ENCODE measurements at places on chromosomes 3 and 15.

DNA sequence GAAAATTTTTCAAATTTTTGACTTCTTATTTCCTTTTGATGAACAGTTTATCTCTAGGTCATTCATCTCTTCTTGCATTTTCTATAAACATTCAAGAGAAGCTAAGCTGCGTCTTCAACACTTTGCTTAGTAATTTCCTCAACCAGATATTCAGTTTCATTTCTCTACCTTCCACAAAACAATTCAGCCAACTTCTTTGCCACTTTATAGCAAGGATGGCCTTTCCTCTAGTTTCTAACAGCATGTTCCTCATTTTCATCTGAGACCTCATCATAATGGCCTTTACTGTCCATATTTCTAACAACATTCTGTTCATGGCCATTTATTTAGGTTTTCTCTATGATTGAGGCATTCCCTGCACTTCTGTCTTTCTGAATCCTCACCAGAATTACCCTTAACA lies 90.0 kb downstream of the ARIH1 start:
- no peak for DNase-seq

DNA sequence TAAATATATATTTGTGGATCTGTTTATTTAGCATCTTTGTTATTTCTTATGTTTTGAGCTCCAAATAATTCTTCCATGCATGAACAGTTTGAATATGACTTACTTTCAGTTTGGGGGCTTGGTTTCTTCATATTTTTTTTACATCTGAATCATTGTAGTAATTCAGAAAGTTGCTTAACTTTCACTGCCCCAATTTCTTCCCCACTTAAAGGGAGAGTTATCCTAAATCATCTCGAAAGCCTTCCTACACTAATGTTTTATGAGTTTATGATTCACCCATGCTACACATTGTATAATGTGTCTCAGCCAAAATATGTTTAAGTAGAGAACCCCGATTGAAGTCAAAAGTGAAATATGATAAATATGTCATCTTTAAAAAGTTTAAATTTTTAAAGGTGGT lies 47.8 kb downstream of the SPRED1 start:
- DNase-seq = no peak

- no peak for DNase-seq
These were observed 9.7 kb upstream of the MEIS2 start for GRCh38 chr15:37109872-37110572.

- no peak for DNase-seq
These were observed 18.8 kb downstream of the TM2D3 start for GRCh38 chr15:101633356-101633755.

GRCh38 chr3:12165909-12166308 lies 7.2 kb upstream of the TIMP4 start:
- DNase-seq = no peak

- DNase-seq = no peak
These were observed 17.3 kb downstream of the PXK start for GRCh38 chr3:58349792-58350626.

DNA sequence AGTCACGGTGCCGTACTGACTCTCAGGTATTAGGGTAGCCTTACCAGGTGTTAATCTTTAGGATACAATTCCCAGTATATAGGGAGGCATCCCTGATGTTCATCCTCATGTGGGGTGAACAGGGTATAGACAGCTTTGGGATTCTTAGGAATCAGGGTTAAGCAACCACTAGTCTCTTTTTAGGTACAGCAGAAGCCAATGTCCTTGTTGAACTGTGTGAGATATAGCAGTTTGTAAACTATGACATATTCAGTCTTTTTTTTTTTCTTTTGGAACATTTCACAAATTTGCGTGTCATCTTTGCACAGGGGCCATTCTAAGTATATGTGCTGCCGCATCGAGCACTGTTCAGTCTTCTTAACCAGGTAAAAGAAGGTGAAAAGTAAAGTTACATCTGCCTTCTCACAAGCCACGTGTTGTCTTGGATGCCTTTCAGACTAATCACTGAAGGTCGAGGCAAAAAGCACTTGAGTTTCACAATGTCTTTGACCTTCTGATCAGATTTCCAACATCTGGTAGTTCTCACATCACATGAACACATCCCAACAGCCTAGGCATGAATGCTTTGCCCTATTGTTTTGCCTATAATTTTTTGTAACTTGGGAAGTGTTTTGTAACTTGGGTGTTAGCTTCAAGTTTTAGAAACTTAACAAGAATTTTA lies 17.2 kb downstream of the TSEN2 start:
- DNase-seq = no peak

DNA sequence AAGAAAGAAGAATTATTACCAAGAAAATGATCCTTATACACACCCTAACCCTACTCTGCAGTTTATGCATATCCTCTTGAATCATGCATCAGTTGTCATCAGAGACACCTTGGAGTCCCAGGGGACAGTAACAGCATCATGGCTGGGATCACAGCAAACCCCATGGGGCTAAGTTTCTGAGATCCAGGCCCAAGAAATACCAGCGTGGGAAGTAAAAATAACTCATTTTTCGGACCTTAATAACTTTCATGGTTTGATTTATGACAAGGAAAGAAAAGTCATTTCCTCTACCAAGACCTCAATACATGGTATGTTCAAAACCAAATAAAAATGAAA lies 38.8 kb upstream of the B3GNT5 start:
- no peak for DNase-seq

- no peak for DNase-seq
These were observed 1.7 kb upstream of the SLC9A9 start for GRCh38 chr3:143849854-143850549.

- no peak for DNase-seq
These were observed 23.6 kb downstream of the GOLM2 start for GRCh38 chr15:44312108-44312507.

GRCh38 chr3:56928379-56929068 lies 126.8 kb upstream of the ARHGEF3 start:
- DNase-seq = no peak

GRCh38 chr3:40645883-40646282 lies 121.1 kb downstream of the ZNF621 start:
- DNase-seq = no peak

Data from activated T-cell treated with anti-CD3 and anti-CD28 coated beads for 1 hour (primary cell).